ENCODE measurements at places on chromosomes 13 and 19.
A peak's percentile ranks its signal among the peaks of the same experiment; 100 is the strongest.

DNA sequence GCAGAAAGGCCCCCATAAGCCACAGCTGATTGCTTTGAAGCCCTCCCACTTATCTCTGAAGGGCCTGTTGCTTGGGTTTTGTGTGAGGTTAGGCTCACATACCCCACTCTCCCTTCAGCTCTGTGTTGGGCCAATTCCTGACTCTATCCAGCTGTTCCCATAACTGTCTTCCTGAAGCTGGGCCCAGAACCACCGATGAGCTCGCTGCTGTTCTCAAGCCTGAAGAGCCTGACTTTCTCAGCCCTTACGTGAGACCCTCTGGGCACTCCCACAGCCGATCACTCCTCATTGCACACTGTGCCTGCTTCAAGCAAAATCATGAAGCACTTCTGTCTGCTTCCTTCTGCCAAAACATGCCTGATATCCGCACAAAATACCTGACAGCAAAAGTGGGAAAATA is 124.1 kb downstream of the CRYL1 start:
- no peak for DNase-seq

- no peak for DNase-seq
These were observed 5.5 kb downstream of the BRSK1 start for GRCh38 chr19:55289117-55289796.

DNA sequence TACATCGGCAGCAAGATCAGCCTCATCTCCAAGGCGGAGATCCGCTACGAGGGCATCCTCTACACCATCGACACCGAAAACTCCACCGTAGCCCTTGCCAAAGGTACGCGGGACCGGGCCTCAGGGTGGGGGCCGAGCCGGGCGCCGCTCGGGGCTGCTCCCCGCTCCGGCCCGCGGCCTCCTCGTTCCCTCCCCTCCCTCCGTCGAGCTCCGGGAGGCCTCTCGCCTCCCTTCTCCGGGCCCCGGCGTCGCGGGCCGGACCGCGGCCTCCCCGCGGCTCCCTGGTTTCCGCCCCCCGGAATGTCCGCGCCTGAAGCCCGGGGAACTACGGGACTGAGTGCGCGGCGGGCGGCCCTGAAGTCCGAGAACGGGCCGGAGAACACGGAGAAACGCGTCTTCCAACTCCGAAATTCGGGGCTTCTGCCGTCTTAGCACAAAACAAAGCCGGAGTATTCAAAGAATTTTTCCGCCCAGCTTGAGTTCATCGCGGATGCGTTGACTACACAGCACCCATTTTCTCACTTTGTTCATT is 423 bp downstream of the LSM14A start:
- no peak for DNase-seq

GRCh38 chr19:3669082-3669946 is 31.0 kb downstream of the PIP5K1C start:
- no peak for DNase-seq

DNA sequence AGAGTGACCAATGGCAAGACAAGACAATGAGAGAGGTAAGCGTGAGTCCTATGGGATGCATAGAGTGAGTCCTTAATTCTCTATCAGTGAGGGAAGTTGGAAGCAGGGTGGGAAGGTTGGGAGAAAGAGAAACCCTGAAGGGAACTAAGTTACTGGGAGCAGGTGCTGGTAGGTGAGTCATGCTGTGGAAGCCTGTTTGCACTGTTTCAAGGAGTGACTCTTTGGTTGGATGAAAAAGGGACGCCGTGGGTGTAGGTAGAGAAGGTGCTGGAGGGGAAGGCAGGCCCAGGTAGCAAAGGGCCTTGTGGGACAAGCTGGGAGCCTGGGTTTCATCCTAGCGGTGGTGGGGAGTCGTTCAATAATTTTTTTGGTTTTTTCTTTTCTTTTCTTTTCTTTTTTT is 21.9 kb downstream of the IGFL1 start:
- no peak for DNase-seq

GRCh38 chr13:37392389-37392788 is 206.2 kb downstream of the POSTN start:
- no peak for DNase-seq

DNA sequence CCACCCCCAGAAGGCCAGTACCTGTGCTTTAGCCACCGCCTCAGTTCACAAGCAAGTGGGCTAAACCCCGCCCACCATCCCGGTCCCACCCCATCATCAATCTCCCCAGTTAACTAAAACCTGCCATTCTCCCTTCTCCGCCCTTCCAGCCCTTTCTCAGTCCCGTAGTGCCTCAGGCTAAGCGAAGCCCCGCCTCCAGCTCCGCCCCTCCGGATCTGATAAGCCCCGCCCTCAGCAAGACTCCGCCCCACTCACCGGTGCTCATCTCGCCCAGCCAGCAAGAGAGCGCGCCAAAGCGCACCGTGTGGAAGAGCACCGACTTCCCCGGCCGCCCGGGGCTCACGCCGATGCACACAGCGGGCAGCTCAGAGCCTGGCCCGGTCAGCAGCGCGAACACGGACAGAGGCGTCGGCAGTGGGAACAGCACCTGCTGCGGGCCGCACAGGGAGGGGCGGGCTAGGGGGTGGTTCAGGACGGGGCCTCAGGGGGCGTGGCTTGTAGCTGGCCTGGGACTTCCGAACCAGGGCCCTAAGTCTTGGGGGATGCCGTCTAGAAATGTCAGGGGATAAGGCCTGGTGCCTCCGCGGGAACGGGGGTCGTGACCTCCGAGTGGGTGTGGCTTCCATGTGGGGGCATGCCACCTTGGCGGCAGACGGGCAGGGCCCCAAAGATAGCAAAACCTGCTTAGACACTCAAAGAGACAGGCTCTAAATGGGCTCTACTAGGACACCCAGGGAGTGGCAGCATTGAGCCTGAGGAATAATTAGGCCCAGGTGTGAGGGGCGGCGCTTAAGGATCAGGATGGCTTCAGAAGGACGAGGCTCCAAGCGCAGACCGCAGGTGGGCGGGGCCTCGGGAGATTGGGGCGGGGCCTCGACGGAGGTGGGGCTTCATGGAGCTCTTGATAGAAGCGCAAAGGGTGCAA is 21.4 kb downstream of the MAP4K1 start:
- DNase-seq, result no peak

GRCh38 chr19:40388481-40388880 is 1.5 kb downstream of the HIPK4 start:
- DNase-seq, result no peak

GRCh38 chr19:7739801-7740681 is 7.3 kb downstream of the CD209 start:
- no peak for DNase-seq

- no peak for DNase-seq
These were observed 27.1 kb downstream of the ANKRD10 start for GRCh38 chr13:110887597-110888333.

GRCh38 chr13:46751811-46752635 is 44.9 kb downstream of the ESD start:
- DNase-seq, result peak; percentile 47

DNA sequence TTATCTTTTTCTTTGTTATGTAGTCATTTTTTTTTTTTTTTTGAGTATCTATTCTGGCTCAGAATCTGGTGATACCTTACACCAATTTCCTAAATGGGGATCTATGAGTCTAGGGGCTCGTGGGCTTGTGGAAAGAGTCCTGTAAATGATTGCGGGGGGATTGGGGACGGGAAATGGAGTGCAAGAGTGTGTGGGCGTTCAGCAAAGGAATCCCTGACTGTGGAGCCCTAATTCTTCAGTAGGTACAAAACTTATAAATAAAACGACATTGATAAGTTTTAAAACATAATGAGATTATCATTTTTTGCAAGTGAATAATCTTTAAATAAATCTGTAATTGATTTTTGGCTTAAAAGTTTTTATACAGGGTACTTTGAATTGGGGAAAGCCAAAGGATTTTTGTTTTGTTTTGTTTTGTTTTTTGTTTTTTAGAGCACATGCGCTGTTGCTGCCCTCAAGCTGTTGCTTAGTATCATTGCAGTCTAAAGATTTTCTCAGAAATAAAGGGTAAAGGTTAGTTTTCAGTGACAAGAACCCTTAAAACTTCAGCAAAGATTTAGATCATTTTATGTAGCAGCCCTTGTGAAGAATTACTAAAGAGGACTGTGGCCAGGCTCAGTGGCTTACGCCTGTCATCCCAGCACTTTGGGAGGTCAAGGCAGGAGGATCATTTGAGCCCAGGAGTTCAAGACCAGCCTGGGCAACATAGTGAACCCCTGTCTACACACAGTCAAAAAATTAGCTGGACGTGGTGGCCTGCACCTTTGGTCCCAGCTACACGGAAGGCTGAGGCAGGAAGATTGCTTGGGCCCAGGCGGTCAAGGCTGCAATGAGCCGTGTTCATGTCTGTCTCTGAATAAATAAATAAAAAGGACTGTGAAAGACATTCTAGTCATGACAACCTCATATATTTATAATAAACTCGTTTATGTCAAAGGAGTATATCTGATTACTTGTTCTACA is 1.7 kb downstream of the ERCC5 start:
- no peak for DNase-seq

- DNase-seq, result peak; percentile 13
These were observed at the start of gene KCNK6 for GRCh38 chr19:38319421-38320258. TSS of gene KCNK6 (plus strand) at chr19:38319845. CDS start at chr19:38319951, 106 bp downstream.

GRCh38 chr13:44157606-44158005 is 216.0 kb upstream of the SERP2 start:
- no peak for DNase-seq

DNA sequence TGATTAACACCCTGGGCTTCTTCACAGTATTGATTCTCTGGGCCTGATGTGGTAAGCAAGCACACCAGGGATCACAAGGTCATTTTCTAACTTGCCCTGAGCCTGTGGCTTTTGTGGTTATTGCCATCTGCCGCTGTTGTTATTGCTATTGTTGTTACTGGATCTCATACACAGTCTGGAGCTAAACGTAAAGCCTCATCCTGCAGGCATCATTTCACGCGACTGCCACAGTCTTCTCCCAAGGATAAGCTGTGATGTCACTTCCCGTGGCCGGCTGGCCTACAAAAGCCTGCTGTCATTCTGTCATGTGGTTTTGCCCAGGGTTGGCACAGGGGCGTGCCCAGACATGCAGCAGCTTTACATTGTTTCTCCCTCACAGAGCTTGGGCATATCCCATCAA is 154.0 kb upstream of the GPR12 start:
- no peak for DNase-seq

GRCh38 chr13:36512771-36513170 is 80.5 kb downstream of the CCNA1 start:
- DNase-seq, result no peak

DNA sequence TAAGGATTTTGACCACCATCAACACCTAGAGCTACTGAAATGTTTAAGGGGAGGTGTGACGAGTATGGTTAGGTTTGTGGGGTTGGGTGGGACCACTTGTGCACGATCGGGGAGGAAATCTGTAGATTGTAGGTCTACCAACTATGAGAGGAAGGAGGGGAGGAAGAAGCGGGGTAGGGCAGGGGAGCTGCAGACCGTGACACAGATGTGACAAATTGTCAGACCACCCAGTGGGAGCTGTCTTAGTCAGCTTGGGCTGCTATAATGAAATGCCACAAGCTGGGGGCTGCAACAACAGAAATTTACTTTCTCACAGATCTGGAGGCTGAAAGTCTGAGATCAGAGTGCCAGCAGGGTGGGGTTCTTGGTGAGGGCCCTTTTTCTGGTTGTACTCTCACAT is 62.2 kb upstream of the ARGLU1 start:
- no peak for DNase-seq

DNA sequence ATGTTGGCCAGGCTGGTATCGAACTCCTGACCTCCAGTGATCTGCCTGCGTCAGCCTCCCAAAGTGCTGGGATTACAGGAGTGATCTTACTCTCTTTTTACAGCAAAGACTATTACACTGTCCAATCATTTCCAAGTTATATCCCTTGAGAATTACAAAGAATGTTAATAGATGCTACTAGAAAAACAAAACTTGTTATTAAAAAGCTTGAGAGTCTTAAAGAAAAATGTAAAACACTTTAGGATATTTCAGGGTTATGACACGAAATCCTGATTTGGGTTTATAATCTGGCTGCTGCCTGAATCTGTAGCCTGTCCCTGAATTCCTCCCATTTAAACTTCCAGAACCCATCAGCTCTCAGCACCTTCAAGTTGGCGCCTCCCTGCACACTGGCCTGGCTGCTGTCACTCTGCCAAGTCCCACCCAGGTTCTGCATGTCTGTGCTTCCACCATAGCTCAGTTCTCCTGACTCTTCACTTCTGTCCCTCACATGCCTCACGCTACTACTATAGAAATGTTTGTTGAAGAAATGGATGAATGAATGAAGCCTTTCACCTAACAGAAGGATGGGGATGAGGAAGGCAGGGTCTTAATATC is 55.8 kb upstream of the RFXAP start:
- DNase-seq, result no peak

GRCh38 chr13:107580741-107581412 is 634.5 kb downstream of the LIG4 start:
- no peak for DNase-seq

DNA sequence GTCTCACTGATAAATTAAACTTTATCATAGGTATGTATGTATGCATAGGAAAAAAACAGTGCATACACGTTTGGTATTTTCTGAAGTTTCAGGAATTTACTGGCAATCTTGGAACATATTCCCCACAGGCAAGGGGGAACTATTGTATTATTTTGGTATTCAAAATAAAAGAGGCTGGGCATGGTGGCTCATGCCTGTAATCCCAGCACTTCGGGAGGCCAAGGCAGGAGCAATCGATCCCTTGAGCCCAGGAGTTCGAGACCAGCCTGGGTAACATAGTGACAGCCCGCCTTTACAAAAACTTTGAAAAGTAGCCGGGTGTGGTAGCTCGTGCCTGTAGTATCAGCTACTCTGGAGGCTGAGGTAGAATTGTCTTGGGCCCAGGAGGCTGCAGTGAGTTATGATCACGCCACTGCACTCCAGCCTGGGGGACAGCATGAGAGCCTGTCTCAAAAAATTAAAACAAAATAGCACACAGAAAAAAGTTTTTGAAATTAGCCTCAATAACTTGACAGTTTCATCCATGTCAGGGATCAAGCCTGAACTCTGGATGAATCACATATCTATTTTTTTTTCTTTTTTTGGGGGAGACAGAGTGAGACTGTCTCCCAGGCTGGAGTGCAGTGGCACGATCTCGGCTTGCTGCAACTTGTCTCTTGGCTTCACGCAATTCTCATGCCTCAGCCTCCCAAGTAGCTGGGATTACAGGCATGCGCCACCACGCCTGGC is 29.1 kb upstream of the HOMER3 start:
- DNase-seq, result no peak

- no peak for DNase-seq
These were observed 377.0 kb downstream of the DLEU7 start for GRCh38 chr13:50466456-50466855.

GRCh38 chr19:40219721-40220276 is 1.6 kb upstream of the TTC9B start:
- DNase-seq, result no peak

GRCh38 chr13:109166804-109167203 is 537.4 kb downstream of the MYO16 start:
- DNase-seq, result no peak

- no peak for DNase-seq
These were observed 2.4 kb downstream of the RNF6 start for GRCh38 chr13:26219726-26220125.

GRCh38 chr13:92721620-92722019 is 505.0 kb upstream of the GPC6 start:
- DNase-seq, result no peak

Measured in stimulated activated CD8-positive, alpha-beta memory T cell treated with anti-CD3 and anti-CD28 coated beads, Interleukin-4, amount 100 ng/mL, for 4 hours (primary cell).